ENCODE measurements at places on chromosomes 11 and 22.

- no peak for DNase-seq
Observed at GRCh38 chr11:124672536-124673215, 863 bp downstream of the SIAE start.

GRCh38 chr11:130178441-130179339 lies 19.1 kb downstream of the ST14 start:
- DNase-seq: no peak

DNA sequence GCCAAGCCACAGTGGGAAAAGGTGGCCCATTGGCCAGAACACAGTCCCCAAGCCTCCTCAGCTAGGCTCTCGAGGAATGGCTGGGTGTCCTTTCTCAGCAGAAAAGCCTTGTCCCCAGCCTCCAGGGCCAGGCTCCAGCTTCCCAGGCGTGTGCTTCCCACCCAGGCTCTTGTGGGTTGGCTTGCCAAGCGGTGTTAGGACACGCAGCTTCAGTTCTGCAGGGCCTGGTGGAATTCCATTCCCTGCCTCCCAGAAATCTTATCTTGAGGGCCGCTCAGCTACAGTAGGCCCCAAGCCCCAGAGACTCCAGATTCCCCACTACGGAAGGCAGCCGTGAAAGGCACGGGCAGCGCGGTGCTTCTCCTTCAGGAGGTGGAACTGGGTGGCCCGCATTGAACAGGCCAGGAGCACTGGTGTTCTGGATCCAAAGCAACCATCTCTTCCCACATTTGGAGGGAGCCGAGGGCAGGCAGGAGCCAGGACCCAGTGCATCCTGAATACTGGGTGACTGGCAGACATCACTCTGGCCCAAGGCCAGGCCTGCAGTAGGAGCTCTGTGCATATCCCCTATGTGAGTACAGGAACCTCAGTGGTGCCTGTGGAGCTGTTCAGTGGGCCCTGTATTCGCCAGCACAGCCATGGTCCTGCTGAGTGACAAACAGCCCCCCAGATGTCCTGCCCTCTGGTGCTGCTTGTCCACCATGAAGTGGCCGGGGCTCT lies 16.7 kb upstream of the KCNQ1OT1 start:
- no peak for DNase-seq

DNA sequence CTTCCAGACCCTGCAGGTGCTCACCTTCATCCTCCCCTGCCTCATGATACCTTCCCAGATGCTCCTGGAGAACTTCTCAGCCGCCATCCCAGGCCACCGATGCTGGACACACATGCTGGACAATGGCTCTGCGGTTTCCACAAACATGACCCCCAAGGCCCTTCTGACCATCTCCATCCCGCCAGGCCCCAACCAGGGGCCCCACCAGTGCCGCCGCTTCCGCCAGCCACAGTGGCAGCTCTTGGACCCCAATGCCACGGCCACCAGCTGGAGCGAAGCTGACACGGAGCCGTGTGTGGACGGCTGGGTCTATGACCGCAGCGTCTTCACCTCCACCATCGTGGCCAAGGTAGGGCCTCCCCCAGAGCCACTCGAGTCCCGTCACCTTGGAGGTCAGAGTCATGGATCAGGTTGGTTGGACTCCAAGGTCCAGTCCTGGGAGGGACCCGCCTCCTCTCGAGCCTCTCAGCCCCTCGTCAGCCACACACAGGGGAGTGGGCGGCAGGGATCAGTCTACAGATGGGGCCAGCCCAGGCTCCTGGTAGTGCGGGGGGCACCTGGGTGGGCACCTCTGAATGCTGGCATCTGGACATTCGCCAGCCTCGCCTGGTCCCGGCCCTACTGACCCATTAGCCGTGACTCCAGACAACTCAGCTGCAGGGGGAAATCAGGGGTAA lies 34.8 kb upstream of the SLC22A12 start:
- DNase-seq: no peak
